ENCODE measurements at places on chromosomes 2 and 18. TPM values are rescaled to one million over a fixed set of nuclear protein-coding genes. Genes with fewer than 3 reads are reported as not detected.

The G6PC2 gene
- total RNA-seq = not detected

GRCh38 chr2:239247401-239248245 is 153.2 kb downstream of the HDAC4 start:
- no peak for DNase-seq

GRCh38 chr2:72627083-72627482 is 198.8 kb downstream of the EXOC6B start:
- no peak for DNase-seq

DNA sequence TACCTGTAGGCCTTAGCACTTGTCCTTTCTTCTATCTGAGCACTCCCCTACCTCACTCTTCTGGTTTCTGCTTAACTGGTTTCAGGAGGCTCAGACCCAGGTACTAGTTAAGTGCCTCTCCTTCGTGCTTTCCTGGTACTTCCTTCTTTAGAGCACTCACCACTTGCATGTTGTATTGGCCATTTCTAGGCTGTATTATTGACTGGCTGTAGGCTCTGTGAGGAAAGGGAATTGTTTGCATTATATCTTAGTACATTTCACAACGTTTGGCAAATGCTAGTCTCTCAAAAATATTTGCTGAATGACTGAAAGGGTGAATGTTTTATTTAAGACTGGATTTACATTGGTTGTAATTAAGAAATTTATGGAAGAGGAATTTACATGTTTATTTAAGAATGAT is 36.0 kb upstream of the SCN1A start:
- DNase-seq = no peak

The IL1R1 gene
- 12.2 TPM for total RNA-seq

The MALT1 gene
- total RNA-seq = 23.2 TPM

The RESP18 gene
- total RNA-seq = not detected

DNA sequence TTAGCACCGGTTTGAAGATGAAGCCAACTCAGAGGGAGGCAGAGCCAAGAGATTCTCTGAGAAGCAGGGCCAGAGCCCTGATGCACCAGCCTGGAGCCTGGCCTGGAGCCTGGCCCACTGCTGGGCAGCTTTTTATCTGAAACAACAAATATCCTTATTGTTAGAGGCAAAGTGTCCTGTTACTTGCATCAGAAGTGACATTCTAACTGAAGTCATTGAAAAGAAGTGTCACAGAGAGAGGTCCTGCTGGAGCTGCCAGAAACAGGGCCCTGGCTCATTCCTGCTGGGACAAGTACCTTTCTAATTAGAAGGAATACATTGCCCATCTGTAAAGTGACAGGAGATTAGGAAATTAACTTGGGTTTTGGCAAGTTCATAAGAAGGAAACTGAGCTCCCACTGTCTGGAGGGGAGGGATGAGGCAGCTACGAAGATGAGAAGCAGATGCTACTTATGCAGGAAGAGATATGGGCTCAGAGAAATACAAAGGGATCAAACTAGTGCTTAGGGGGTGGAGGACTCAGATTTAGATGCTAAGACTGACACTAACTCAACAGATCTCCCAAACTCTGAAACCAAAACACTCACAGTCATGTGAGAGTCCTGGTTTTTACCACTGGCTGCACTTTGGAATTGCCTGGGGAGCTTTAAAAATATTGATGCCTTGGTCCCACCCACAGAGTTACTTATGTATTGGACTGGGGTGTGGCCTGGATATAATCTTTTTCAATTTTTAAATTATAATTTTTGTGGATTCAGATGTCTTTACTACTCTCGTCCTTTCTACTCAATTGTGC is 11.0 kb upstream of the HK2 start:
- no peak for DNase-seq

- DNase-seq = no peak
These were observed 69.3 kb downstream of the INPP5D start for GRCh38 chr2:233129351-233129978.

DNA sequence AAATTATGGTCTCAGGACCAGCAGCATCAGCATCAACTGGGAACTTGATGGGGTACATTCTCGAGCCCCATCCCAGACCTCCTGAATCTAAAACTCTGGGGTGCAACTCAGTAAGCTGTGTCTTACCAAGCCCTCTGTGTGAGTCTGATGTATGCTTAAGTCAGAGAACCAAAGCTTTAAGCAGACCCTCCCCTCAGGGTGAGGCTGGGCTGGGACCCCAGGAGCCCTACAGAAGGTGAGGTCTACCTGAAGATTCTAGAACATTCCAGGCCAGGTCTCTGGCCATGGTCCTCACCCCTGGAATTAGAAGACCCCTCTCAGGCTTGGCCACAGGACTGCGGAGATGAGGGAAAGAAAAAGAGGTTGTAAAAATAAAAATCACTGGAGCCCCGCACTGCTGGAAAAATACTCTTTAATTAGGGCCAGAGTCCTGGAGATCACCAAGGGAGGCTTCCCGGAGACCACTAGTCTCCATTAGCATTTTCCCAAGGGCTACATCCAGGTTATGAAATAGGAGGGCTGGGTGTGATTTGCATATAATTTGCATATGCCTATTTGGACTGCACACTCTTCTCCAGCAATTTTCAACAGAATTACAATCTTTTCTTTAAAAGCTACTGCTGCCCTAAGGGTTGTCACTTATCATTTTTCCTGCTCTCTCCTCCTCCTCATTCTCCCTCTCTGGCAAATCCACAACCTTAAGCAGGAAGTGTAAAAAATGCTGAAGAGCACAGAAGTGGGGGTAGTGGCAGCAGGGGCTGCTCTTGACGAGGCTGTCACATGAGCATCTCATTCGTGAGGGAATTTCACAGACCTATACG is 100.2 kb downstream of the ZBTB7C start:
- no peak for DNase-seq

GRCh38 chr2:204850581-204850980 is 305.3 kb downstream of the PARD3B start:
- DNase-seq = no peak

DNA sequence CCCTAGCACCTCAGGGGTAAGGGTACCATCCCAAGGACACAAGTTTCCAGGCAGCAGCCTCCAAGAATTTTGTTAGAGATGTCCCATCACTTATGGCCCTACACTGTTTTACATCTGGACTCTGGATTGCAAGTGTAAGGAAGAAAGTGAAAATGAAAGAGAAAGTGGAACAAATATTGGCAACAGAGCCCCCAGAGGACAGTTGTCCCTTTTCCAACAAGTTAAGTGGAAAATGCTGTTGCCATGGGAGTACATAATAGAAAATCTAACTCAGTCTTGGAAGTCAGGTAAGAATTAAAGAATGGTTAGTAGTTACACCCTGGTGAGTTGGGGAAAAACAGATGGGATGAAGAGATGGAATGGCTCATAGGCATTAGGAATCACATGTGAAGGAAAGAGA is 50.6 kb downstream of the TTC21B start:
- DNase-seq = peak; percentile 13

DNA sequence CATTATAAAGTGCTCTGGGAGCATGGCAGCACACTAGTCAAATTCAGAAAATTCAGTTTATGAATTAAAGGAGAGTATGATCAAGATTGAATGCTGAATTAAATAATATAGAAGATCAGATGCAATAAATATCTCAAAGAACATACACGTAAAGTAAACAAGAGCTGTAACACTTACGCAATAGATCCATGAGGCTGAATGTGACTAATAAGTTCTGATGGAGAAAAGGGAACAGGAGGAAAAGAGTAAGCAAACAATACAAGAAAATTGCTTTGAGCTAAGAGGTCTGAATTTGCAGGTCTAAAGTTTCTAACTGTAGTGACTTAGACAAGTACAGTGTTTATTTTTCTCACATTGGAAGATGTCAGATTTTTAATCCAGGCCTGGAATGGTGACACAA is 646.7 kb upstream of the ZNF804A start:
- no peak for DNase-seq

DNA sequence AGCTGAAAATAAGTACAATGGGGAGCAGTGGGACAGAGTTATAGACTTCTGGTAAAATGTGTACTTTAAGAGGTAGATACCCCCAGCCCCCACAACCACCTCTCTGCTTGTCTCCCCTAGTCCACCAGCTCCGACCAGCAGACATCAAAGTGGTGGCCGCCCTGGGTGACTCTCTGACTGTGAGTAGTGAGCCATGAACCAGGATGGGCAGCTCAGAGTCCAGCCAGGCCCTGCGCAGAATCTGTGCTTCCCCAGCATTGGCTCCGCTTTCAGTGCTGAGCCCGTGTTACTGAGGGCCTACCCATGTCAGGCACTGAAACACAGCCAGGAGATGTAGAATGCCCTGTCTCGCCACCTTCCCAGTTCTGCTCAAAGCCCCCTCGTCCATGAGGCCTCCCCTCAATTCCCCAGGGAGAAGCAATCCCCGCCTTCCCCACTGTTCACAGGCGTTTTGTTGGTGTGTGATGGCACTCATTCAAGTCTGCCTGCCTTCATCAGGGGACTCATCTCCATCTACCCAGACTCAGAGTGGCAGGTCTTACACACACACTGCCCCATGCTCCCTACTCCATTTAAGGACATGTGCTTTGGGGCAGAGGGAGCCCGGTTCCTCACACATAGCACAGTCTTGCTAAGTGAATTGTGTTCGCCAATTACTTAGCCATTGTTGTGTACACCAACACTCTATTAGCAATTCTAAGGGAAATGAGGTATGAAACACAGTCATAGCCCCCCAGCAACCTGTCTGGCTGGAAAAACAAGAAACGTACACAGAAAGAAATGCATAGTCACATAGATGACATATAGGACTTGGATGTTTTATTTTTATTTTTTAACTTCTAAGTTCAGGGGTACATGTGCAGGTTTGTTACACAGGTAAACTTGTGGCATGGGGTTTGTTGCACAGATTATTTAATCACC is 122.6 kb downstream of the PLB1 start:
- DNase-seq = no peak

DNA sequence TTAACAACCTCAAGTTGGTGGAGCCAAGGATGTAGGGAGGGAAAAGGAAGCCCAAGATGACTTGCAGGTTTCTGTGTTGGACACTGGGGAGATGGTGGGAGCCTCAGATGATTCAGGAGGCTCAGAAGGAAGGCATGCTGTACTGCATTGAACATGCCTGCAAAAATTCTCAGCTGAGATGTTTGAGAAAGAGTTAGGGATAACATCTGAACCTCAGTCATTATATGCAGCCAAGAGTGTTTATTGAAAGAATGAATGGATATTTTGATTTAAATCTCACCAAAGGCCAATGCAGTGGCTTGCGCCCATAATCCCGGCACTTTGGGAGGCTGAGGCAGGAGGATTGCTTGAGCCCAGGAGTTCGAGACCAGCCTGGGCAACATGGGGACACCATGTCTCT is 243.0 kb downstream of the MYCN start:
- DNase-seq = no peak

GRCh38 chr2:85935746-85936208 is 47.0 kb upstream of the ST3GAL5 start:
- peak; percentile 50 for DNase-seq

DNA sequence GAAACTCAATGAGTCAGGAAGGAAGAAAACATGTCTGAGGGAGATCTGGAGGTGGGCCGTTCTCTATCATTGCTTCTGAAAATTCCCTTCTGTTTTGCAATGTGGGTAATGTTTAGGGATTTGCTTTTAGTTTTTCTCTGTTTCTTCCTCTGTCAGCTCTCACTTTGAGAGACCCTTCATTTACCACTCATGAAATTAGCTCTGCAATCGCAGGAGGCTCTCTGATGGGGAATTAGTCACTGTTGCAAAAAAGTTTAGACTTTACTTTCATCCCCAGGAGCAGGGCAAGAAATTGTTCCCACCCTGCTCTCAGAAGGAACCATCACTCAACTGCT is 80.0 kb upstream of the MAP4K3 start:
- DNase-seq = no peak

DNA sequence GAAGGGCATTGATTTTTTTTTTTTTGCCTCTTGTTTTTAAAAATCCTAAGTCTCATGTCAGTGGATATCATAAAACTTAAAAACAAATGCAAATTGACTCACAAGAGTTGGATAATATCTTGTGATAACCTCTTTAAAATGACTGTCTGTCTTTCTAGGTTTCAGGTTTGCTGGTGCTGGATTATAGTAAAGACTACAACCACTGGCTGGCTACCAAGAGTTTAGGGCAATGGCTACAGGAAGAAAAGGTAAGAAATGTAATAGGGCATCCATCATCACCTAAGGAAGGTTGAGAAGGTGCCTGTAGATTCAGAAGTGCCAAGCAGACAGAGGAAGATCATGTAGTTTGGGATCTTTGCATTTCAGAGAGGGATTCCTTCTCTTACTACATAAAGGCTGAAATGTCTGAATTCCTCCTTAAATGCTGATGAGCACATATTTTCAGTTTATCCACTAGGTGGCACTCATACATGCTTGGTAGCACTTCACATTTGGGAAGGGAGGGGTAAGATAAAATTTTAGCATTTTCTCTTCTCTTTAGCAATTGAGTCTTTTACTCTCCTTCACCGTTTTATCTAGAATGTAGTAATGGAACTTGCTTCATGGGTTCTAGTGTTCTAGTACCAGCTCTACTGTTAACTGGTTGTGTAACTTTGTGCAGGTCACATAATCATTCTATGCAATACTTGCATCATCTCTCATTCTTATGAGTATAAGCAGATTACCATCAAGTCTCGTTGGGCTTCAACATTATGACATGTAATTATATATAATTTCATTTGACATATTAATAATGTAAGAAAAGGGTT is 21.1 kb downstream of the CPS1 start:
- peak; percentile 57 for DNase-seq

DNA sequence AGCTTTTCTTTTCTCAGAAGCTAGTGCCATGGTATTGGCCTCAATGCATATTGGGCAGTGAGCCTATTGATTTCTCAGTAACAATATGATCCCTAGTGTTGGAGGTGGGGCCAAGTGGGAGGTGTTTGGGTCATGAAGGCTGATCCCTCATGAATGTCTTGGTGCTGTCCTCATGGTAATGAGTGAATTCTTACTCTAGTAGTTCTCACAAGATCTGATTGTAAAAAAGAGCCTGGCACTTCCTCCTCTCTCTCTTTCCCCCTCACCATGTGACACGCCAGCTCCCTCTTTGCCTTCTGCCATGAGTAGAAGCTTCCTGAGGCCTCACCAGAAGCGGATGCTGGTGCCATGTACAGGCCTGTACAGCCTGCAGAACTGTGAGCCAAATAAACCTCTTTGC is 12.8 kb upstream of the TBC1D8 start:
- DNase-seq = no peak

The LOXHD1 gene
- not detected for total RNA-seq

The RBKS gene
- total RNA-seq = 3.4 TPM

All from HFFc6 (cell line).